ENCODE measurements at places on chromosomes 7 and 10. TPM values are rescaled to one million over a fixed set of nuclear protein-coding genes. Genes with fewer than 3 reads are reported as not detected.

DNA sequence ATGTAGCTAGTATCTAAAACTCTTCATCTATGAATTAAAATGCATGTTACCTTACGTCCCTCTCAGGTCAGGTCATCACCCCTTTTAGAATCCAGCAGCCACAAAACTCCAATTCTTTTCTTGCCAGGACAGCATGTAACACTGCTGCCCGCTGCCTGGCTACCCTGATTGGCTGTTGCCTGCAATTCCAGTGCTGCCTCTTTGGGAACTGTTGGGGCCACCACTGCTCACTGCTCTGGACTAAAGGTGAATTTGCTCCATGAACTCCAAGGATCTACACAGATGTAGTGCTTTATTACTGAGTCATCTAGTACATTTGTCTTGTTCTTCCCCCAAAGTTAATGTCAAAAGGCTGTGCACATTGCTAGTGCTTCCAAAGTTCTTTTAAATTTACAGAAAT is 40.4 kb downstream of the SCIN start:
- no peak for DNase-seq

GRCh38 chr10:75956624-75957023 is 525.2 kb downstream of the LRMDA start:
- DNase-seq, result peak; percentile 8

DDC gene
- total RNA-seq, result not detected

DNA sequence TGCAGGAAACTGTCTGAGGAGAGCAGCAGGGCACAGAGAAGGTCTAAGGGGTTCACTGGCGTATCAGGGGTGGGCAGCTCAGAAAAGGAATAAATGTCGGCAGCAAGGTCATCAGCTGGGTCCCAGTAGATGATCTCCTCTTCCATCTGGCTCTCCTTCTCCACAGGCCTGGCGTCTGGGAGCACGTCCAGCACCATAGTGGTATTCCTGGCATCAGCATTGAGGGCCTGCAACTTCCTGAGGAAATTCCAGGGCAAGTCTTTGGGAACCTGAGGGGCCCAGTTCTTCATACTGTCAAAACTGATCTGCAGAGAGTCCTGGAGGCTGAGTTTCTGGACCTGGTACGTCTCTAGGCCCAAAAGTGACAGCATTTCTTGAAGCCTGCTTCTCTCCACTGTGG is 9.6 kb upstream of the MRPS24 start:
- no peak for DNase-seq

NPC1L1 gene
- not detected for total RNA-seq

MMD2 gene
- total RNA-seq, result not detected

DNA sequence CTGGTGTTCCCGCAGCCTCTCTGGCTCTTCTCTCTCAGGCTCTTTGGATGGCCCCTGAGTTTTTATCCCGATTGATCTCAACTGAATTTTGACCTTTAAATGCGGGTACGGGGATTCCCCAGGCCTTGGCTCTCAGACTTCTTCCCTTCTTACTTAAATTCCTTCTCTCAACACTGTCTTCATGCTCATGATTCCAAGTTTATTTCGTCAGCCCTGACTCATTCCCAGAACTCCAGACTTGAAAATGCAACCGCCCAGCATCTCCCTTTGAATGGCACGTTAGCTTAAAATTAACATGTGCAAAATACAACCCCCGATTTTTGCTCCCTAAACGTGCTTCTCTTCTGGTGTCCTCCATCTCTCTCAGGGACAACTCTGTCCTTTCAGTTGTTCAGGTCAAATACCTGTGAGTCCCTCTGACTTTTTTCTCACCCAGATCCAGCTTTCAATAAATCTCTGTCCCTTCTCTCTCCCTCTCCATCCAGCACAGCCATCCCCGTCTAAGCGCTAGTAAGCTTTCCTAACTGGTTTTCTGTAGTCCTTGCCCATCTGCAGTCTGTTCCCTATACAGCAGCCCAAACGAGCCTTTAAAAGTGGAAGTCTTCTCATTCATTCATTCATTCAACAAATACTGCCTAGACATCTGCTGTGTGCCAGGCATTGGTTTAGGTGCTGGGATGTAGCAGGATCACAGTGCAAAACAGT is 7.1 kb downstream of the HECW1 start:
- DNase-seq, result no peak

GRCh38 chr7:45092100-45092930 is 3.5 kb upstream of the NACAD start:
- DNase-seq, result no peak

DNA sequence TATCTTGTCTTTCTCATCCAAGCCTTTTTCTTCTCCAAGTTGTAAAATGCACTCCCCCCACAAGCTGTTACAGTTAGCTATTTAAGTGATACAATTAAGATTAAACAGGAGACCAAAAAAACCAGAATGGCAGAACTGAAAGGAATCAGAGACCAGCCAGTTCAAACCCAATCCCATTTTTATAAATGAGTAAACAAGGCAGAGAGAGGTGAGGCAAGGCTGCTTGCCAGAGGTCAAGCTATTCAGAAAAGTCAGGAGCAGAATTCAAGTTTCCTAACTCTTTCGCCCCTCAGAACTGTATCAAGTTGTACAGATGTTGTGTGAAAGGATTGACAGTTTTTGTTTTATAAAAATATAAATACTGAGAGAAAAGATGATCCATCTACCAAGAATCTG is 90.2 kb downstream of the ZFAND4 start:
- DNase-seq, result no peak

CTAGE4 gene
- not detected for total RNA-seq

C10orf105 gene
- 0.09 TPM for total RNA-seq

DNA sequence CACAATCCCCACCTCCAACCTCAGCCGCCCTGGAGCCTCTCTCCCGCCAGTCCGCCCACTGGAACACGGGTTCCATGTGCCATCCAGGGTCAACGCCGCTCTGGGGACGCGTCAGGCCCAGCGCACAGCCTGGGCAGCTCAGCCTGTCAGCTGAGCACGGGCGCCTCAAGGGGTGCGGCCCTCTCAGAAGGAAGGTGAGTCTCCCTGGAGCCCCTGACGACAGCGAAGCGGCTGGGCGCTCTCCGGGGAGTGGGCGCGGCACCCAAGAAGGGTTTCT is 1.2 kb upstream of the SLC18A3 start:
- DNase-seq, result no peak

GRCh38 chr7:93374345-93374940 is 142.3 kb downstream of the VPS50 start:
- DNase-seq, result peak; percentile 59

DNA sequence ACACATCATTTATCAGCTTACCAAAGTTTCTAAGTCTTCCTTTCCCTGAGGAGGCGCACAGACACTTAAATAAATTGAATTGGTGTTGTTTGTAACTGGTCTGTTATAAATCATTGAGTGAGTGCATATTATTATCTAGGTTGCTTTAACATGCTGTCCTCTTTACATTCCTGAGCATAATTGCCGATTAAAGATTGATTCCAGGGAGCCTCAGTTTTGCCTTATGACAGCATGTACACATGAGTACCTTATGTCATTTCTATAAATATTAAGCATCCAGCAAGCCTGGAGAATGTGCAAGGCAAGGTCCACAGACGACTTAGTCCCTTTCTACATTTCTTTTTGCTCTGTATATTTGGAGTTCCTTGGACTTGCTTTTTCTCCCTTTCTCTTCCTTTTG is 177.9 kb upstream of the STEAP4 start:
- DNase-seq, result no peak

- DNase-seq, result peak; percentile 41
Observed at GRCh38 chr7:92778972-92779371, 57.4 kb downstream of the CDK6 start.

DNA sequence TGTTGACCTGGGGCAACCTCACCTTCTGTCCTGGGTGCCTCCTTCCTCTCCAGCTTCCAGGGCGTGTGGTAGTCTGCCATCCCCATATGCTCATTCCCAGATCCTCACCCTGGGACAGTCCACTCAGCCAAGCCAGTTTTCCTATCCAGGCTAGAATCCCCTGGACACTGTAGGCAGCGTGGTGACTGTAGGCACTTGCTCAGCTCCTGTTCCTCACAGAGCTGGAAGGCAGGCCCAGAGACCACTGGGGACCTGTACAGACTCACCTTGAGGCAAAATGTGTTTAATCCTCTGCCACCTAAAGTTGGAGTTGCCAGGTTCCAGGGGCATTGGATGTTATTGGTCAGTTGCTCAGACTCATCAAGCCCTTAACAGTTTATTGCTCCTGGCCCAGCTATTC is 2.4 kb upstream of the GRID1 start:
- DNase-seq, result no peak

DNA sequence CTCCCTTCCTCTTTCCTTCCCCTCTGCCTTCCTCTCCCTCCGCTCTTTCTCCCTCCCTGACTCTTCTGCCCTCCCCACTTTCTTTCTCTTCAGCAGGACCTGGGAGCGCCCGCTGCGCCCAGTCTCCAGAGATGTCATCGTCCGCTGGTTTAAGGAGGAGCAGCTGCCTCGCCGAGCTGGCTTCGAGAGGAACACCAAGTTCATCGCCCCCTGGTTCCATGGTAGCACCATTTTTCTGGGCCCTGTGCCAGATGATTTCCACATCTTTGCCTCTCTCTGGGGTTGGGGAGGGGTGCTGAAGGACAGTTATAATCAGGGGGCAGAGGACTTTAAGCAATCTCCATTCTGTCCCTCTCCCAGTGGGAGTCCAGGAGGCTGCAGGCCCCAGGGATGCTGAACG is 71.6 kb downstream of the SH2D4B start:
- DNase-seq, result no peak

DNA sequence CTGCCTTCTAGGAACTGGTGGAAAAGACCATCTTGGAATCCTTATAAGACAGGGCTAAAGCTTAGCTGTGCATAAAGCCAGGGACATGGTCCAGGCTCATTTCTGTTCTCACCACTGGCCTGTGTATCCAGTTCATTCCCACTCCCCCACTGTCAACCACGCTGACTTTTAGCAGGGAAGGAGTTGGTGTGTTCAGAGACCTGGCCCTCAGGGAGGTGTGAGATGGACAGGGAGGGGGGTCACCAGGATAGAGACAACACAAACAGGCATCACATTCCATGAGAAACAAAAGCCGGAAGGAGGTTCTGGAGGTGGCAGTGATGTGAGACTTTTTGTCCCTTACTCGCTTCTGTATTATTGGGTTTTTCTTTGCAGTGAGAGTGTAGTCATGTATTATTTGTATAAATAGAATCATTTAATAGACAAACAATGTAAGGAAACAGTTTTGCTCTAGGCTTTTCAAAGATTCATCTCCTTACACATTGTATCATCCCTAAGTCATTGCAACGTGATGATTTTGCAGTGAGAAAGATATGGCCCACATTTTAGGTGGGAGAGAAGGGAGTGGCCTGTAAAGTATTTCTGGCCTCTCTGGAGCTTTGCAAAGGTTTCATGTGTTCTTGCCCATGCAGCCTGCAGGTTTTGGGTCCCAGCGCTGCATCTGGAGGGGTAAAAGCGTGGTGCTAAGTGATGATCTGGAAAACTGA is 52.0 kb downstream of the EEPD1 start:
- no peak for DNase-seq

DNA sequence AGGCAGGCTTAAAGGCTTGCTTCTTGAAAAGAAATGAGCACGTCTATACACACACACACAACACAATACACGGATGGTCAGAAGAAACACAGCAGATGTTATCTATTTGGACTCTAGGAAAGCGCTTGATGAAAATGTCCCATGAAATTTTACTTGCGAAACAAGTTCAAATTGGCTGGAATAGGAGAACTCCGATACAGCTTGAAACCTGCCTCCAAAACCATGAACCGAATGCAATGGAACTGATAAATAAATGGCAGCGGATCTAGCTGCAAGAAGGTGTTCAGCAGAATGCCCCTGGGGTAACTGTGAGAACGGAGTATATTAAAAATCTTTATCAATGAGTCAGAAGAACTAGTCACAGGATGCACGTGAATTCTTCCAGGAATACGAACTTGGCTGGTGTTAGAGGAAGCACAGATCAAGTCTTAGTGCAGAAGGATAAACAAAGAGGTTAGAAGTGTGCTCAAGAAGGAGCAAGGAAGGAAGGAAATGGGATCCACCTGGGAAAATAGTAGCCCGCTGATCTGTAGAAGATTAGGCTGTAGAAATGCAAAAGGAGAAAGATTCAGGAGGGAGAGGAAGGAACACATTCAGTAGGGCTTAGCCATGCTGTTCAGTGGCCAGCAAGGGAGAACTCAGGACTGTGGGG is 142.0 kb upstream of the PRKCQ start:
- no peak for DNase-seq

TAS2R41 gene
- total RNA-seq, result not detected

- DNase-seq, result no peak
Observed at GRCh38 chr10:66786709-66787108, 139.1 kb upstream of the LRRTM3 start.

DNA sequence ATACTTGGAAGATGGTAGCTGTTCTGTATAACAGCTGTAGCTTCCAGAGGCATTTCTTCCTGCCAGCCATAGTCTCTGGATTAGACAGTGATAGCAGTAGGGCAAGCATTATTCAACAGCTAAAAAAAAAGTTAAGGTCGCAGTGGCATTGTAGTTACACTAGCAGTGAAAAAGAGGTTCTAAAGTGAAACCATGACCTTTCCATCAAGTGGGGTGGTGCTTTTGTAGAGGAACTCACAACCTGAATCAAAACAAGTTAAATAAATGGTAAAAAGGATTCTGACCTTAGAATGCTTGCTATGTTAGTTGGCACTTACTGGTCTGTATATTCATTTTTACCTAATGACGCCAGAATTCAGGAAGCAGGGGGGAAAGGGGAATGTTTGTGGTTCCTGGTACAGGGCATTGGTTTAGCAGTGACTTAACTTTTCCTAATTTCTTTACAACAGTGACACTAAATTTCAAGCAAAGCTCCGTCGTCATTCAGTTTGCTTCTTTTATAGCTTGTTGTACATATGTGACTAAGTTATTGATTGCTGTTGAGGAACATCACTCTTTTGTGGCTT is 55.0 kb downstream of the GBF1 start:
- no peak for DNase-seq

DNA sequence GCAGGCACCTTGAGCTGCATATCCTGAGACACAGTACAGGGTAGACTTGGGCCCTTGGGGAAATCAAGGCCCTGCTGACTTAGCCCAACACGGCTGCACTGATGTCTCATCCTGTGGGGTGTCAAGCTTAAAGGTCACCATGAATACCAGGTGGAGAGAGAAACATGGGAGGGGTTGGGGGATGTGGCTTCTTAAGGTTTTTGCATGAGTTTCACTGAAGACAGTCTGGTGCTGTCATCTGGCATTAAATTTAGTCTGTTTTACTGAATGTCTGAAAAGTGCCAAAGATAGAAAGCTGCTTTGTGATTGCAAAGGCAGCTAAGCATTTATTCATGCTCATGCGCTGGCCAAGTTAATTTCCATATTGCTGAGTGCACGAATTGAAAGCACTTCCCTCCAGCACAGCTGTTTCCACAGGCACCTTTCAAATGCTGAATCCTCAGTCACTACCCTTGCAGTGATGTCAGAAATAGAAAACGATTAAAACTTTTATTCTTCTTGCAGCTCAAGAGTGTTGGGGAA is 102.1 kb downstream of the OSBPL3 start:
- peak; percentile 94 for DNase-seq

GRCh38 chr10:32961343-32961894 is 3.4 kb upstream of the ITGB1 start:
- DNase-seq, result no peak

DNA sequence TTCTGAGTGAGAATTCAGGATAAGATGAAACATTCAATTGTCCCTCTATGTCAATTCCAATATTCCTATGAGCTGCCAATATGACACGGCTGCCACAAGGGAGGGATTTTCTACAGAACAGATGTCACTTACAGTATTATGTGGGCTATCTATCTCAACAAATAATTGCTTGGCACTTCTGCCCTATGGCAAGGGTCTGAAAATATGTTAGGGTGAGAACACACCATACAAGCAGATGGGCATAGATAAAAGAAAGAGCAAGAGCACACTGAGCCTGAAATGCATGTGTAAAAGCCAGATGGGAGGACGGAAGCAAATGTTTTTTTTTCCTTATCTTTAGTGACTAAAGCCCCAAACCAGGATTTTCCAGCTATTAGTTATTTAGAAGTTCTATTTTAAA is 70.1 kb upstream of the TFEC start:
- no peak for DNase-seq
